Renal cortical epithelial cell (primary cell): ENCODE measurements at places on chromosomes 12 and 14. TPM values are rescaled to one million over a fixed set of nuclear protein-coding genes. Genes with fewer than 3 reads are reported as not detected.

GRCh38 chr12:122206976-122207375 lies 3.5 kb downstream of the B3GNT4 start:
- no peak for DNase-seq

Gene DLGAP5
- 0.94 and 29.0 TPM in 2 replicates for total RNA-seq

GRCh38 chr14:85252011-85252410 lies 277.9 kb upstream of the FLRT2 start:
- no peak for DNase-seq

GRCh38 chr12:12331896-12332295 lies 18.1 kb downstream of the MANSC1 start:
- DNase-seq = no peak

GRCh38 chr14:30990770-30991169 lies 34.7 kb upstream of the AP4S1 start:
- peak; percentile 45 for DNase-seq

- DNase-seq = no peak
These were observed 66.9 kb downstream of the FUT8 start for GRCh38 chr14:65479386-65479785.

DNA sequence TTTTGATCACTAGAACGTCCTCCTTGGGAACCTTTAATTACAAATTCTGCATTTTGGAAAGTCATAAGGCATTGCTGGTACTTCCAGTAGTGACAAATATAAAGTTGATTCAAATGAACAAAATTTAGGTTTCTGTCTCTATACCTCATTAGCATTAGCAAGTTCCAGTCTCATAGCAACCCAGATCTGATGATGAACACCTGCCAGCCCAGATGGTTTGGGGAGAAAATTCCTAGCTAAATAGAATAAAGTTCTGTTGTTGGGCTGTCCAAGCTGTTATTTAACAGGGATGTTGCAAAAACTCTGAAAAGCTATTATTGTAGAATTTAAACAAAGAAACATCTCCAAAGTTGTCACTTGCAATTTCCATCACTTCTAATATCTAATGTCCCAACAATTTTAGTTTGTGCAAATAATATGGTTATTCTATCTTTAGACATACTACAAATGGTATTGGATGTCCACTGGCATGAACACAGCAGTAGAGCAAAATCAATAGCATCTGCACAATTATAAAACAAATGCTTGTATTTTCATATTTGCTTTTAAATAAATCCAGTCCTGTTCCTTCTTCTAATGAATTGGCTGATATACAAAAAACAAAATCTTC lies 299.4 kb downstream of the SLC16A7 start:
- DNase-seq = no peak

Gene TAS2R7
- total RNA-seq = 0.20 TPM in 1 of 2 replicates, not detected in the other

GRCh38 chr12:112645586-112645985 lies 146.0 kb upstream of the RPH3A start:
- DNase-seq = no peak

- DNase-seq = no peak
These were observed 104.4 kb downstream of the PPM1A start for GRCh38 chr14:60353420-60353819.
